Smooth muscle cell of trachea (primary cell): ENCODE measurements at places on chromosomes 13 and 19. TPM values are rescaled to one million over a fixed set of nuclear protein-coding genes. Genes with fewer than 3 reads are reported as not detected.

Gene RFX2
- total RNA-seq: 9.0 and 12.1 TPM in 2 replicates

Gene OR7D2
- total RNA-seq: 0.33 TPM in 1 of 2 replicates, not detected in the other

Gene ZNF414
- 7.8 and 10.5 TPM in 2 replicates for total RNA-seq

Gene C13orf46
- total RNA-seq: 0.50 and 0.58 TPM in 2 replicates

Gene RASA3
- total RNA-seq: 28.9 and 33.2 TPM in 2 replicates

Gene WDR88
- total RNA-seq: not detected in 2 replicates

Gene APC2
- total RNA-seq: 0.29 and 0.83 TPM in 2 replicates

Gene PPP5C
- total RNA-seq: 64.2 and 66.8 TPM in 2 replicates

Gene ZNF324B
- total RNA-seq: 8.4 and 12.1 TPM in 2 replicates

Gene FXYD5
- total RNA-seq: 23.3 and 44.5 TPM in 2 replicates

Gene PLK5
- 0.17 TPM in 1 of 2 replicates, not detected in the other for total RNA-seq

Gene SPRED3
- total RNA-seq: 0.66 and 2.9 TPM in 2 replicates

Gene ANKLE1
- total RNA-seq: 0.17 and 0.44 TPM in 2 replicates

Gene PSG6
- 1.0 TPM in 1 of 2 replicates, not detected in the other for total RNA-seq
